ENCODE measurements at places on chromosomes 6 and 20.

- DNase-seq: no peak
Measured at GRCh38 chr6:107753778-107754177, 70.3 kb downstream of the SCML4 start.

DNA sequence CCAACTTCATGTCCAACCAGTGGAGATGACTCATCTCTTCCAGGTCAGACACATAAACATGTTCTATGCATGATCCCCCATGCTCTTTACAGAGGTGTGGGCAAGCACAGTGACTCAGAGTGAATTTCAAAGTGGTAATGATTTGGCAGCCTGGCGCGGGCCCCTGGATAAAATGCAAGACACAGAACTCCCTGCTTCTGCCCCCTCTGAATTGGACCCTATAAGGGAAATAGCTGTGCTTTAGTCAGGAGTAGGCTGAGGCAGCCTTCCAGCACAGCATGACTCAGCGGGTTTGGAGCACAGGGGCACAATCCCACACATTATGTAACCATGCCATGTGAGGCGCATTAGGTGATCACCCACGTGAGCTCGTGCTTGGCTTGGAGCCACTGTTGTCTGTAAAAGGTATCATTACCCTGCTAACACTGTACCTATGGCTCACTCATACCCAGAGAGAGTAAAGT lies 127.4 kb downstream of the C6orf118 start:
- DNase-seq: no peak

DNA sequence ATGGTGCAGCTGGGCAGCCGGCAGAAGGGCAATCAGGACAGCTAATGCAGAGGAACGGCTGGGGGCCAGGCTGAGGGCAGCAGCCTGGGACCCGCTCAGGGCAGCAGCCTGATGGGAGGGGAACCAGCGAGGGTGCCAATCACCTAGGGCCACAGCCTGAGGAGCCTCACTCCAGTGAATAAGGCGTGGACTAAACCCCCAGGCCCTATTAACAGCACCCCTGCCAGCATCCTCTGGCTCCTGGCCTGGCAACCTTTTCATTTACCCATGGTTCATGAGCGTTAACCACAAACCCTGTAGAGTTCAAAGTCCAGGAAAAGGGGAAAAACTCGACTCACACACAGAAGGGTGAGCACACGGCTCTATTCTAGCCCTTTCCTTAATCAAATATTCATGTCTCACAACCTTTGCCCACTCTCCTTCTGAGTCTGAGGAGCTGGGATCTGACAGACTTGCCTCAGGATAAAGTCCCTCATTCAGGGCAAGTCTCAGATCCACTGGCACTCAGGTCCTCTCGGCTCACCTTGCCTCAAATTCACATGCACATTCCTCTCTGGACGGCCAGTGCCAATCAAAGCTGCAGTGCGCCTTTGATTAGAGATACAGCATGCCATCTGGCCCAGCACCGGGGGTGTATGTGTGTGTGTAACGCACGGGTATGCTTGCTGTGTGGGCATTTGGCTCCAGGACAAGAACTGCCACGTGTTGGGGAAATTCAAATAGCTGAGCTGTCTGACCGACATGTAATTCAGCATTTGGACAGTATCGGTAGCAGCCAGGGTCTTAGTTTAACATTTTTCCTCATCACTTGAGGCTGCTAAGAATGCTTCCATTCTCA lies 86.9 kb upstream of the TRAF3IP2 start:
- no peak for DNase-seq

GRCh38 chr6:56682635-56683034 lies 39.9 kb upstream of the DST start:
- no peak for DNase-seq

DNA sequence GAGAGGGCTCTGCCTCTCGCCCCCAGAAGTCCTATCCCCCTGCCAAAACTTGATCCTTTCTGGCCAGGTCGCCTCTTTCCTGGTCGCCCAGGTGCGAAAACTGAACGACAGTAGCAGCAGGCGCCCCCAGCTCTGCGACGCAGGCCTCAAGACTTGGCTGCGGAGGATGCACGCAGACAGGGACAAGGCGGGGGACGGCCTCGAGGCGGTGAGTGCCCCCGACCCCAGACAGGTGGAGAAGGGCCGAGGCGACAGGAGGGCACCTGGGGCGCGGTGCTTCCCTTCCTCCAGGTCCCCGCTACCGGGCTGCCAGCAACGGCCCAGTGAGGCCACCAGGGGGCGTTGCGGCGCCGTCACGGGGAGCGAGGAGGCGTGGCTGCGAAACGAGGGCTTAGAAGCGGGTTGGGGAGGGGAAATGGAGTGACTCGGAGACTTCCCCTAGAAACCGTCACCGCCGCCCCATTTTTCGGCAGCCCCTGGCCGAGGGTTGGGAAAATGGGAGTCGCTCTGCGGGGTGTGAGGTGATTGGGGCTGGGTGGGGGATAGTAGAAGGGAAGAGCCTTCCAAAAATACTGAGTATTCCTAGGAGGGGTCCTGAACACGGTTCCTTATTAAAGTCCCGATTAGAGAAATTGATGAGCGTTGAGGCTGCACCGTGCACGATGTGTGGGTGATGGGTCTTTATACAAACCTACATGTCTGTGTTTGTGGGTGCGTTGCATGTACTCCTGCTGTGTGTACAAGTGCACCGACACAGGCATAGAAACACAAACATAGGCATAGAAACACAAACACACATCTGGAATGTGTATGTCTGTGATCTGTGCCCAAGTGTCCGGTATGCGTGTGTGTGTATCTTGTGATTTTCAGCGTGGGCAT lies 44.6 kb downstream of the ARHGAP40 start:
- DNase-seq: peak; percentile 83

DNA sequence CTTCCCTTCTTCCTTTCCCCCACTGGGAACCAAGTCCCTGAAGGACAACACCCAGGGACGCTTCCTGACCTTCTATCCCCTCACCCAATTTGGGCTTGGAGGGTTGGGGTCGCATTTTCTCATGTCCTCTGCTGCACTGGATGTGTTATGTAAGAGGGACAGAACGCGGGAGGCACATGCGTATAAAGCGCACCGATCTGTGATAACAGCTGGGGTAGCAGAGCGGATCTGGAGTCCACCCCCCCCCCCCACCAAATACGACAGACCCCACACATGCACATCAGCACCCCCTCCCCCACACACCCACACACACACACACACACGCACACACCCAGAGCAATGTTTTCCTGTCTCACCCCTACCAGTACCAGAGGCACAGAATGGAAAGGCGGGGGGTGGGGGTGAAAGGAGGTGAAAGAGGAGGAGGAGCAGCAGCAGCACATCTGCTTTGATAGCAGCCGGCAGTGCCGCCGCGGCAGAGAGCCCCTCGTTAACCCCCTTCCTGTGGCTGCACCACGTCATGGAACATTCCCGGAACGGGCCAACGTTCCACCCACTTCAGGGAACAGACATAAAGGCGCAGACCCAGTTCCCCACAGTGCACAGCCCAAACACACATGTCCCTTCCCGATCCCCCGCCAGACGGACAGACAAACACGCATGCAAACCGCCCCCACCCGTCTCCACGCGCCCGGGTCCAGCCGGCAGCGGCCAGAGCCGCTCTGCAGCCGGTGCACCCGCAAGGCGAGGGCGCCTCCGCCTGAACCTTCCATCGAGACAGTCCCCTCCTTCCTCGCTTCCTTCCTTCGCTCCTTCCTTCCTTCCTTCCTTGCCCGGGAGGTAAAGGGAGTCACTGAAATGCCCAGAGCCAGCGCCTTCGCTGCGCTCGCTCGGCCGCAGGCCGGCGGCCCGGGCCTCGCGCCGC lies 590 bp downstream of the HIVEP2 start:
- peak; percentile 81 for DNase-seq

DNA sequence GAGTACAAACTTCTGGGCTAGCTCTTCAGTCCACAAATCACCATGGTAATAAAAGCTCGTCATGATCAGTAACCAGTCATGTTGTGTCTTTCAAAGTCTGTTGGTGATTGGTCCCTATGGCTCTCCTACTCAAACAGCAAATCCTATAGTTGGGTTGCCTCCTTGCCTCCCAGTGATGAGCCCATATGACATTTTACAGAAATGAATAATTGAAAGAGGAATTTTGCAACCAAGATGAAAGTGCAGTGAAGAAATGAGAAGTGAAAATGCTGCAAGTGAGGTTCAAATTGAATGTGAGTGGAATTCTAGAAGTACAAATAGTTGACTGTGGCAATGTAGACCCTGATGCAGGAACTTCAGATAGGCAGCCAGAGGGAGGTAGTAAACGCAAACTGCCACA lies 5.1 kb upstream of the SIRPD start:
- no peak for DNase-seq

- DNase-seq: no peak
Measured at GRCh38 chr6:152233547-152234320, 403.4 kb downstream of the SYNE1 start.

- DNase-seq: no peak
Measured at GRCh38 chr6:163483107-163483506, 68.6 kb downstream of the QKI start.
